Fibroblast of mammary gland (primary cell): ENCODE measurements at places on chromosomes 12 and 14.

DNA sequence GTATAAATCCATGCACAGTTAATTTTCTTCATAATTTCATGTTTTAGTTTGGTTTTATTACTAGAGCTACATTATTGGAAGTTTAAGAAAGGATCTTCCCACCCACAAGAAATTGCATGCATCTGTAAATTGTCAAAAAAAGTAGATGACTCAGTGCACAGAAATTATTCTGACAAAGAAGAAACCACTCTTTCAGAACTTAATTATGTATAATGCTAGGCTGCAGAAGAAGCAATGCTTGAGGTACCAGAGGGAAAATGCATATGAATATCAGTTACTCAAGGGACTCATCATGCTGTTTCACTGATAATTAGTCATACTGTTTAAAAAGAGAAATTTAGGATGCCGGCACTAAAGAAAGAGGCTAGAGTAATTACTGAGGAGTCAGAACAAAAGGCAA, 147.0 kb downstream of the SLC16A7 start:
- peak; percentile 77 for DNase-seq

DNA sequence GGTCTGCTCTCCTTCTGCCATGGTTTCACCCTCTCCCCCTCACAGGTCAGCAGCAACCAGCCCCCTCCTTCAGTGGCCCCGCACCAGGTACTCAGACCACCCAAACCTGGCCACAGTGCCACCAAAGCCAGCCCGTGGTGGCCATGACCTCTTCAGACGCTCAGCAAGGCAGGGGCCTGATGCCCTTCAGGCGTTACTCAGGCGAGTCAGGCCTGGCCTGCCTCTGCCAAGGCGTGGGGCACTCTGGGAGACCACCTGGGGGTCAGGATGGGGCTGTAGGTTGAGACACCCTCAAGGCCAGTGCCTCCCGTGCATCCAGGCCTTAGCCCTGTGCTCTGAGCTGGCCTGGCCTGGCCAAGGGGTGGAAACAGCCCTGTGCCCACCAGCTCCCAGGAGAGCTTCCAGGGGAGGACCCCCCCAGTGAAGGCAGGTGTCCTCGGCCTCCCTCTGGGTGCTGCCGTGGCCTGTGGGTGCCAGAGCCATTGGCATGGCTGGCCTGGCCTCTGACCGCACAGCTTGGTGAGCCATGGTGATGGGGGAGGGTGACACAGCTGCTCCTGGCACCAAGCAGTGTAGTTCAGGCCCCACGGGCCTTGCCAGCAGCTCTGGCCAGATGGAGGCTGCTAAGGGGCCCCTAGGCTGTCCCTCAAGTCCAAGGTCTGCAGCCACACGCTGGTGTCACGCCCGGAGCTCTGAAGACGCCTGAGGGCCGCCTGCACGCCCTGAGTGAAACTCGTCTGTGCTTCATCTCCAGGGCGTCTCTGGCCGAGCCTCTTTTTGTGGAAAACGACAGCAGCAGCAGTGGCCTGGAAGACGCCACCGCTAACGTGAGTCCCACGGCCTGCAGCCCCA, 15.1 kb downstream of the XRCC3 start:
- DNase-seq, result no peak

DNA sequence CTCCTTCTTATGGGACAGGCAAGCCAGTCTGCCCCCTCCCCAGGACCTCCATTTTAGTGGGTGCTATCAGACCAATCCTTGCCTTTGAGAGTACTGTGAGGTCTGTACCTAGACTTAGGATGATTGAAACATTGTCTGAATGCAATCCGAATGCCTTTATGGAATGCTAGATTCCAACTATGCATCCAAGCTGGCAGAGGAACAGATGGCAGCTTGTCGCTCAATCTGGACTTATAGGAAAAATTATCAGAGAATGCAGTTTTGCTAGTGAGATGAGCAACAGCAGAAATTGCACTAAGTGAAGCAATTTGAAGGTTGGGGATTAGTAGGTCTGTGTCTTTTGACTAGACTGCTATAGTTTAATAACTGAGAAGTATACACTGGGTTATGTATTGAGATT, 109.1 kb downstream of the DYRK2 start:
- DNase-seq, result no peak

DNA sequence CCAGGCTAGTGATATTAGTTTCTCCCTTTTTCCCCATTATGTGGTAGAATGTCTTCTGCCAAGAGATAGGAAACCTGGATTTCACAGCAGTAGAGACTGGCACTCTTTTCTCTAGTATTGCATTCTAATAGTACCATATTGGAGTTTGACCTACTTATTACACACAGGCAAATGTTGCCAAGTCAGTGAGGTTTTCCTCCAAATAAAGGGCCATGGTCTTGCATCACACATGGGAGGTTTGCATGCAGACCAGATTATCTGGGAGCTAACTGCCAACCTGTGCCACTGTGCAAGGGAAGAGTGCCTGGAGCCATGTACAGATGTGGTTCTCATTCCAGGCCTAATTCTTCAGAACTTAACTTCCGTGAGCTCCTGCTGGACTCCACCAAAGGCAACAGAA, 113.3 kb downstream of the ANO6 start:
- DNase-seq, result peak; percentile 34

DNA sequence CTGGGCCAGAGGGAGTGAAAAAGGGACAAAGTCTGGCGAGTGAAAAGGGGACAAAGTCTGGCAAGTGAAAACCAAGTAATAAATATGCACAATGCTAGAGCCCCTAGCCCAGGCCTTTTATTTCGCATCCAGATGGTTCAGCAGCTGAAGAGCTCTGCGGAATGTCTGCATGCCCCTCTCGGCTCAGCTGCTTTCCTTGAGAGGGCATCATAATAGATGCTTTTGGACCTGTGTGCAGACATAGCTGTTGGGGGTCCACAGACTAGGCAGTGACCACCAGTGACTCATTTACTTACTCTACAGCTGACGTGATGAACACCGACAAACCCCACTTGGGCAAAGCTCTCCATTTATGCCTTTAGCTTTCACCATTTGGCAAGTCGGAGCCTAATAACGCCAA, 4.3 kb downstream of the NIN start:
- DNase-seq, result no peak

- no peak for DNase-seq
Observed at GRCh38 chr12:49098703-49099102, 4.1 kb upstream of the DHH start.

- DNase-seq, result peak; percentile 51
Observed at GRCh38 chr12:19988459-19988873, 379.9 kb upstream of the PDE3A start.

GRCh38 chr12:62934239-62934798, 631 bp downstream of the PPM1H start:
- DNase-seq, result peak; percentile 7

GRCh38 chr12:41514907-41515306, 326.8 kb downstream of the PDZRN4 start:
- no peak for DNase-seq

DNA sequence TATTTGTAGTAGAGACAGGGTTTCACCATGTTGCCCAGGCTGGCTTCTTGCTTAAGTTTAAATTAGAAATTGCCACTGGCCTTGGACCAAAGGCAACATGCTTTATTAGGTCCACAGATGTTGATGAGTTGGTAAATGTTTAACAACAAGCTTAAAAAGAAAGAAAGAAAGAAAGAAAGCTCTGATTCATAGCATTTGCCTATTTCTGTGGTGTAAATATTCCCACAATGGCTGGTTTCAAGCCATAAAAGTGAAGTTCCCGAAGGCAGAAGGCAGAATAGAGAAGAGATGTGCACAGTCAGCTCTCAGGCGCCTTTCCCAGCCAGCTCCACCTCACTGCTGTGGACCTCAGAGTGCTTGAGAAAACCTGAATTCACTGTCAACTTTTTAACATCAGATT, 26.4 kb downstream of the KCNK13 start:
- DNase-seq, result peak; percentile 21

DNA sequence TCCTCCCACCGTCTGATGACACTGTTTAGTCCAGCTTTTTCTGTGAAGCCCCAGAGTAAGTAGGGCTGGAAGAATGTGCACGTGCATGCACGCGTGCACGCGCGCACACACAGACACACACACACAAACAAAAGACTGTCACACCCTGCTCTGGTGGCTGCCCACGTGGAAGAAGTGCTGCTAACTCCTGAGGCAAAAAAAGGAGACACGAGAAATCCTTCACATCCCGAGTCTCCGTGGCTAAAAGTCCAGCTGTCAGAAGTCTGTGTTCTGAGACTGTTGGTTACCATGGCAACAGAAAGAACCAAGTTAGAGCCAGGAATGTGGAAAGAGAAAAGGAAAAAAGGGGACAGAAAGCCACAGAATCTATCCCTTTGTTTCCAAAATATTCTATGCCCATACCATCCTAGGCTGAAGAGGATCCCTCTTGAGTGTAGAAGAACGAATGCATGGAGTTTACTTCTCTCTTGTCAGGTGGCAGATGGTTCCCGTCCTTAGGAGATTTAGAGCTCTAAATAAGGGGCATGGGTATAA, 1.6 kb upstream of the C12orf71 start:
- DNase-seq, result peak; percentile 59

GRCh38 chr14:52875707-52876106, 75.1 kb downstream of the FERMT2 start:
- peak; percentile 53 for DNase-seq
